Hematopoietic multipotent progenitor cell treated with erythropoietin and hydrocortisone succinate and interleukin-3 and kit ligand, for 8 days (in vitro differentiated cells): ENCODE measurements at places on chromosomes 13 and 19.

- DNase-seq: no peak
Measured at GRCh38 chr19:1153891-1154730, 20.0 kb downstream of the SBNO2 start.

DNA sequence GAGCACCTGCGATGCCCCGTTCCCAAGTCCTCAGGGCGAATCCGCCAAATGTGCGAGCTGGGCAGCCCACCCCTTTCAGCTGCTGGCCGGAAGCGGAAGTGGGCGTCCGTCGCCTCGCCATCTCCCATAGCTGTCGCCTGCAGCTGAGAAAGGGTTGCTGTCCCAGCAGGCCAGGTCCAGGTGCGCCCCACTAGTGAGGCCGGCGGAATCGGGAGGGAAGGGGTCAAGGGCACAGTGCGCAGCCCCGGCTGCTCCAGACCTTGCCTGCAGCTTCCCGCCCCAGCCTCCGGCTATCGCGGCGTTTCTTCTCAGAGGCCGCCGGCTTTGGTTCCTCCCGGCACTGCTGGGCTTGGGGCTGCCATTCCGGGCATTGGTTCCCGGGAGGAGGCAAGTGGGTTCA is at the start of gene ZNF177:
ZNF177 (plus strand) TSS at position 109 of the 400 bp plus-strand sequence. CDS start 15,299 bp downstream, outside the sequence.
- no peak for DNase-seq

DNA sequence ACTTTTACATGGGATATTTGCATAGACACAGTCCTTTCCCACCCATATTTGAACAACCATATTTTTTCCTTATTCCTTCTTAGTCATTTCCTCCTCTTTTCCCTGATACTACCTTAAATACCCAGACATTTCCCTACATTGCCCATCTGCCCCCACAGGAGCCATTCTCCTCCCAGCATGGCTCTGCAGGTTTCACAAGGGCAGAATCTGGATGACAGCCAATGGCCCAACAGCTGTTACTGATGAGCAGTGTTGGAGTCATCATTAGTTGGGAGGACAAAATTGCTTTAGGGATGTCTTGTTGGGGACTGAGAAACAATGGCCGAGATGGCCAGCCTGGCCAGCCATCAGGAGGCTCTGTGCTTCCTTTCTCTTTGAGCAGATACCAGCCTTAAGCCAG is 209.5 kb downstream of the KLF5 start:
- no peak for DNase-seq

DNA sequence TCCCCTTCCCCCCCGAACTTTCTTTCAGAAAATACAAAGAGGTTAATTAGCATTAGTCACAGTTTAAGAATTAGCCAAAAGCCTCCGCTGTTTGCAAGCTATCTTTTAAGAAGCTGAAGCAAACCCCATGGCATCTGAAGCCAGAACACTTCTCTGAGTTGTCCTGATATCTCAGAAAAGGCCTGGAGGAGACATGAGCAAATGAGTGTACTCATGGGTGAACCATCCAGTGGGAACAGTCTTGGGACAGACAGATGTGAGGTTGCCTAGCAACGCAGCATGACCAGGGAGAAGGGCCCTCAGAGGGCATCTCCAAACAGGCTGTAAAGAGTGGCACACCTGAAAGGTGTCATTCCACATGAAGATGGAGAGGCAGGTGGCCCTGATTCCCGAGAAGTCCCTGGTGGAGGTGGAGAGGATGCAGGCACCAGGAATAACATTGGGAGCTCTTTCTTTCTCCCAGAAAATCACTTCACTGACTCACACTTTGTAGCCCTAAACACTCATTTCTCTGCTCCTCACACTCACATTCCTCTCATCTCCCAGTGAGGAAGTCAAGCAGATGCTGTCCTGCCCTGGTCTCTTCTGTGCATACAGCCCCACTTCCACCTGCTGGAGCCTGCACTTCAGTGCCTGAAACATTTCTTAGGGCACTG is 87.0 kb upstream of the TSHZ3 start:
- no peak for DNase-seq

- DNase-seq: no peak
Measured at GRCh38 chr19:31289976-31290375, 59.3 kb downstream of the TSHZ3 start.

DNA sequence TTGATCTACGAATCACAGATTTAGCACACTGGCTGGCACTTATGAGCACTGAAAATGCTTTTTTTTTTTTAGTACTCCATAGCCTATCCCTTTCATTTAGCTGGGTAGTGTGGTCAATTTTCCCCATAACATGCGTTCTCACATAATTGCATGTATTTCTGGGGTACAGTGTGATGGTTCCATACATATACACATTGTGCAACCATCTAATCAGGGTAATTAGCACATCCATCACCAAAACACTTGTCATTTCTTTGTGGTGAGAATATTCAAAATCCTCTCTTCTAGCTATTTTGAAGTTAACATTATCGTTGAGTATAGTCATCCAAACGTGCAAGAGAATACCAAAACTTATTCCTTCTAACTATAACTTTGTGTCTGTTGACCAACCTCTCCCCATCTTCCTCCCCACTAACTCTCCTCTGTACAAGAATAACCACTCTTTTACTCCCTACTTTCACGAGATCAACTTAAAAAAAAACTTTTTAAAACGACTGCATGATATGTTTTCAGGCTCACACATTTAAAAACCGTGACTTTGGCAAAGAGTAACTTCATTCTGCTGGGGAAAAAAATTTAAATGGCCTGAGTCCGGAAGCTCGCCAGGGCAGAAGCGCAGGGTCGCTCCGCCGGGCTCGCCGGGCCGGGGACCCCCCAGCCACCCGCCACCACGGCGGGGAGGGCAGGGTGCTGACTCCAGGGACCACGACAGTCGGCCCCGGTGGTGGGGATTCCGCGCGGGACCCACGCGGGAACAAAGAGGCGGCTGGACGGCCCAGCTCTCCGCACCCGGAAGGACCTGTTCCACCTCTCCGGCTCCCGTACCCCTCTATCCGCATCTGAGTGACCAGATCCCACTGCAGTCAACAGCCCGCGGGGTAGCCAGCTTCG is 868 bp upstream of the UBAC2 start:
- DNase-seq: peak; percentile 39

- DNase-seq: no peak
Measured at GRCh38 chr13:93794197-93794885, 567.7 kb downstream of the GPC6 start.

- no peak for DNase-seq
Measured at GRCh38 chr13:96090240-96091101, 564 bp downstream of the HS6ST3 start.
